NCI-H187 (cell line): ENCODE measurements at places on chromosomes 3 and 15.

DNA sequence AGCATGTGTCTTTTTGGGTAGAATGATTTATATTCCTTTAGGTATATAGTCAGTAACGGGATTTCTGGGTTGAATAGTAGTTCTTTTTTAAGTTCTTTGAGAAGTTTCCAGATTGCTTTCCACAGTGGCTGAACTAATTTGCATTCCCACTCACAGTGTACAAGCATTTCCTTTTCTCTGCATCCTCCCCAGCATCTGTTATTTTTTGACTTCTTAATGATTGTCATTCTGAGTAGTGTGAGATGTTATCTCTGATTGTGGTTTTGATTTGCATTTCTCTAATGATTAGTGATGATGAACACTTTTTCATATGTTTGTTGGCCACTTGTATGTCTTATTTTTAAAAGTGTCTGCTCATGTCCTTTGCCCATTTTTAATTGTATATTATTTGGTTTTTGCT lies 337.6 kb downstream of the EFHB start:
- DNase-seq, result no peak

GRCh38 chr3:85678713-85679112 lies 719.9 kb downstream of the CADM2 start:
- no peak for DNase-seq

- no peak for DNase-seq
These were observed 9.2 kb downstream of the EID1 start for GRCh38 chr15:48887144-48887543.

GRCh38 chr3:112365636-112366035 lies 32.7 kb downstream of the CD200 start:
- no peak for DNase-seq

DNA sequence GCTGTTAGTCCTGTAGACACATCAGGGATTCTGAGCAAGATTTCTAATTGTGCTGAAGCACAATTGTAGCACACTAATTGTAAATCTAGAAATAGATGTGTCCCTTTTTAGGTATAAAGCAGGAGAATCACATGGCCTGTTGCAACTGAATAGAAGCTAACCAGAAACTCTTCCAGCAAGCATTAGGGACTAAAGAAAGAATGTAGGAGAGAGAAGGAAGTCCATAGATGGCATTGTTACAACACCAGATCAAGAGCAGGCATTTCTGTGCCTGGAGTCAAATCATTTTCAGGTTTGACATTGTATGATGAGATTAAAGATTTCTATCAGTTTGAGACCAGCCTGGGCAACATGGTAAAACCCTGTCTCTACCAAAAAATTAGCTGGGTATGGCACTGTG lies 27.4 kb downstream of the CALML4 start:
- no peak for DNase-seq

GRCh38 chr3:118842147-118842863 lies 192.3 kb downstream of the IGSF11 start:
- DNase-seq, result no peak

DNA sequence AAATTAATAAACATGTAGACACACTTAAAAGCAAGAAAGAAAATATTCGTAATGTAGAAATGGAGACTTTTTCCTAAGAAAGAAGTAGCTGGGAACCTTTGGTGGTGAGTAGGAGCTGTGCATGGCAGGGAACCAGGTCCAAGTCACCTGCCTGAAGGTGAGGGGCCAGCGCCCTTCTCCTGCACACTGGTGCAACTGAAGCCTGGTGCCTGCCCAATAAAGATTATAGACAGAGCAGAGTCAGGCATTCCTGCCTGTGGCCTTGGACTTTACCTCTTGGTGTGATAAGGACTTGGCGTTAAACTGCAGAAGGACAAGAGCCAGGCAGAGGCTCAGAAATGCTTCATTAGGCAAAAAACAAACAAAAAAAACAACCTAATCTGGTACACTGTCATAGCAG lies 14.2 kb downstream of the CFAP91 start:
- no peak for DNase-seq

DNA sequence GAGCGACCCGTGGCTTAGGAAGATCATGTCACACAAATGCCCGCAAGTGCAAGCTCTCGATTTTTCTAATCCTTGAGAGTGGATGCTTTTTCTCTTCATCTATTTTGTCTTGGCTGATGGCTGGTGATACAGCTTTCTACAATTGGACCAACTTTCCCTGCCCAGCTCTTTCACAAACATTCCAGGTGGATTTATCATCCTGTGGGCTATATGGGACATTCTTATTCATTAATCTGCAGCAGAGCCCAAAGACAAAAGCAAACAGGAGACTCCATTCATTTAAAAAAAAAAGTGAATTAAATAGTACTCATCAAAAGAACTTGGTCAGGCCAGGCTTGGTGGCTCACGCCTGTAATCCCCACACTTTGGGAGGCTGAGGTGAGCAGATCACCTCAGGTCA lies 14.2 kb upstream of the TSEN2 start:
- no peak for DNase-seq

DNA sequence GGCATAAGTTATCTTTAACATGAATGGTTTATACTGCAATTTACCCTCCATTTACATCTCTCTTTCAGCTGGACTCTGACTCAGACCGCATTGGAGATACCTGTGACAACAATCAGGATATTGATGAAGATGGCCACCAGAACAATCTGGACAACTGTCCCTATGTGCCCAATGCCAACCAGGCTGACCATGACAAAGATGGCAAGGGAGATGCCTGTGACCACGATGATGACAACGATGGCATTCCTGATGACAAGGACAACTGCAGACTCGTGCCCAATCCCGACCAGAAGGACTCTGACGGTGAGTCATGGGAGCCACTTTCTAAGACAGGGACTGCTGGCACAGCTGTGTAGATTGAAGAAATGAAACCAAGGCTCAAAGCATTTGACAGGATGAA lies 11.6 kb downstream of the THBS1 start:
- DNase-seq, result no peak

DNA sequence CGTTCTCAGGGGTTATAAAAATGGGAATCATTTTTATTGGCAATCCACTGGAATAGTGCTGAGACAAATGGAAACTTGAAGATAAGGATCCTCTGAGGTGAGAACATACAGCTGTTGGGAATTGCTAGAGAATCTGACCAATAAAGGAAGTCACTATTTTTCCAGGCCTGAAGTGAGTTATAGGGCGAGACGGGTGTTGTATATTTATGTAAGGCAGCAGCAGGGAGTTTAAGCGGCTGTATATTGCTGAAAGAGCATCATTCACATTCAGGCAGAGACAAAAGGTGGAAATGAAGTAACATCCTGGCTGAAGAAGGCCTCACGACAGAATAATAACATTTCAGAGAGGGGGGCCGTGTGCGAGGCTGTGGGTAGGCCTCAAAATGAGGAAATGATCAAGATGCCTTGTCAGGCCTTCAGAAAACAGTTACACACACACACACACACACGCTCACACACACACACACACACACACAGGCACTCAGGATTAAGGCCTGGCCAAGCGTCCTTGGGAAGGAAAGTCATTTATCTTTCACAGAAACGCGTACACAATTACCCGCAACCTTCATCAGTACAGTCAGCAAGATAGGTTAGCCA lies 964.9 kb upstream of the NR2F2 start:
- DNase-seq, result no peak

DNA sequence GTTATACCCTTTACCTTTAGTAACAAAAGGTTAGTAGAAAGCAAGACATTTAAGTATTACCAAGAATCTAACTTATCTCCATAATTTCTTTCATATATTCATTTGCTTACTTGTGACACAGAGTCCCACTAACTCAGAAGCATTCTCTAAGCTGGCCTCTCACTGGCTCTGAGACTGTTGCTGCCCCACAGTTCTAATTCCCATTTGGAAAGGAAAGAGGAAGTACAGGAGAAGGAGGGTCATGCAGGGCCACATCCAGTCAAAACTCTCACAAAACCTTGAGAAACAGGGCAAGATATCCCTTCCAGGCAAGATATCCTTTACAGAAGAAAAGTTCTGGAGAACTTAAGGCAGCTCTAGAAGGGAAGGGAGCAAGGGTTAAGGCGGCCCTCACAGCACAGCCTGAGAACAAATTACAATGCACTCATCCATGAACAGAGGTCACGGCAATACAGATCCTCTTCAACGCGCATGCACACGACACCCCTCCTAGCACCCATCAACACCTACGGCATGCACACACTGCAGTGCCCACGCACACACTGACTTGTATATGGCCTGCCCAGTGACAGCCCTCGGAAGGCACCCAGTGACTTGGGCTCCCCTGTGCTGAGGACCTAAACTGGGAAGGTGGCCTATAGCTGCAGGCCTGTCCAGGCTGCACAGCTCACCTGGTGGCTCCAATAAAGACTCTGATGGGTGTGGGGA lies 13.0 kb upstream of the MYO5C start:
- DNase-seq, result no peak

DNA sequence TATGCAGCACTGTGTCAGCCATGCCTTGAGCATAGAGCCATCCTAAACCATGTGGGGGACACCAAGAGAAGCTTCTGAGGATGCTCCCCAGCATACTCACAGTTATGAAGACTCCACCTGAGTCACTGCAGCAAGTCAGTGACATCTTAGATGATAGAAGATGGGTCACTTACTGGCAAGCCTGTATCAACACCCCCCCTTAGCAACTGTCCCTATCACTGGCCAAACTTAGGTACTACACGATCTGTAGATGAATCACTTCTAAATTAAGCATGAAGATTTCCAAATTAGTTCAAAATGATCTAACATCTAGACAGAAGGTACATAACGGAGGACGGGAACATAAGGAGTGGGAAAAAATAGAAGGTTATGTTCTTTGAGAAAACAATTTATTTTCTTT lies 13.2 kb upstream of the LMCD1 start:
- no peak for DNase-seq

- DNase-seq, result no peak
These were observed 31.2 kb downstream of the LINS1 start for GRCh38 chr15:100570735-100571313.

DNA sequence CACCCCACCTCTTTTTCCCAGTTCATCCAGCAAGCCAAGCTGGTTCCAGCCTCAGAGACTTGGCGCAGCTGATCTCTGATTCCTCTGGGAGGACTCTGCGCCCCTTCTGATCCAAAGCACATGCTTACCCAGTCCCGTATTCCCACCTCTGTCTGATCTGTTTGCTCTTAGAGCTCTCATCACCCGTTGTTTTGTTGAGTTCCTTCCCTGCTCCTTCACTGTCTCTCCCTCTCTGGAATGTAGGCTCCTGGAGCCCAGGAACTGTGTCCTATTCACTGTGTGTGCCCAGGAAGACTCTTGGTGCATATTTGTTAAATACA lies 1.3 kb upstream of the ZXDC start:
- DNase-seq, result no peak

GRCh38 chr3:184239221-184239620 lies 9.5 kb downstream of the ALG3 start:
- DNase-seq, result no peak

- no peak for DNase-seq
These were observed 46.4 kb downstream of the ZNF106 start for GRCh38 chr15:42444415-42445063.

- no peak for DNase-seq
These were observed 32.1 kb upstream of the BCL2L10 start for GRCh38 chr15:52144656-52145178.
